ENCODE measurements at places on chromosomes 5 and 9.

- no peak for DNase-seq
These were observed 23.0 kb upstream of the ADAMTS2 start for GRCh38 chr5:179368126-179368805.

DNA sequence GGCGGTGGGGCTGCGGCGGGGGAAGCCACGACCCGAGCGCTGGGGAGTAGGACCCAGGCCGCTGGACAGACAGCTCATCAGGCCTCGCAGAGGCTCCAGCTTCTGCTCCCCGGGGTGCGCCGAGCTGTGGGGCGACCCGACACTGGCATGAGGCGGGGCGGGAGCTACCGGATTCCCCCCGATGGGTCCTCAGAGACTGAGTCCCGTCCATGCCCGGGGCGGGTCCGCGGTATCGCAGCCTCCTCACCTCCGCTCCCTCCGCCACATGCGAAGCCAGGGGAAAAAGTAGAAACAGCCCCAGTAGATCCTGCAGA lies 2.6 kb upstream of the CCL27 start:
- DNase-seq: no peak

DNA sequence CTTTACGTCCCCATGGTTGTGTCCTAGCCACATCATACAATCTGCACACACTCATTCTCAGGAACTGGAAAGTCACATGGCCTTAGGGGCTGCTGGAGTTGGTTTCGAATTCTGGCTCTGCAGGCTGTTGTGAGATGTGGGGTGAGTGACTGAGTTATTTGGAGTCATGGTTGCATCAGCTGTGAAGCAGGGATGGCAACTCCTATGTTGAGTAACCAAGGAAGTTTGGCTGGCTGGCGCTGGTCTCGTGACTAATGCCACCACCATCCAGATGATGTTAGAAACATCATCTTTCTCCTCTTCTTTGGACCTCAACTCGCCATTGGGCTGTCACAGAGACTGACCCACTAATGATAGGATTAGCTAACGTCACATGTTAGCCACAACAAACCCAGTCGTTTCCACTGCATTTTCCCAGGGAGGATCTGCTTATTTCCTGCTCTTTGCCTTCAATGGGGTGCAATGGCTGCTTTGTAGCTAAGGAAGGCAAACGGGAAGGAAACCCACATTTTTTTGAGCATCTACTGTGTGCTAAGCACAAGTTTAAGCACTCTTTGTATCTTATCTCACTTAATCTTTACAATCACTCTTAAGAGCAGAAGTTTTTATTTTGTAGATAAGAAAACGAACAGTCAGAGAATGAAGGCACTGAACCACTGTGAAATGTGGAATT lies 78.1 kb upstream of the UBTD2 start:
- no peak for DNase-seq

GRCh38 chr5:168104811-168105481 lies 186.5 kb upstream of the WWC1 start:
- DNase-seq: no peak

- no peak for DNase-seq
These were observed 57.7 kb upstream of the MAMDC2 start for GRCh38 chr9:69985971-69986370.

DNA sequence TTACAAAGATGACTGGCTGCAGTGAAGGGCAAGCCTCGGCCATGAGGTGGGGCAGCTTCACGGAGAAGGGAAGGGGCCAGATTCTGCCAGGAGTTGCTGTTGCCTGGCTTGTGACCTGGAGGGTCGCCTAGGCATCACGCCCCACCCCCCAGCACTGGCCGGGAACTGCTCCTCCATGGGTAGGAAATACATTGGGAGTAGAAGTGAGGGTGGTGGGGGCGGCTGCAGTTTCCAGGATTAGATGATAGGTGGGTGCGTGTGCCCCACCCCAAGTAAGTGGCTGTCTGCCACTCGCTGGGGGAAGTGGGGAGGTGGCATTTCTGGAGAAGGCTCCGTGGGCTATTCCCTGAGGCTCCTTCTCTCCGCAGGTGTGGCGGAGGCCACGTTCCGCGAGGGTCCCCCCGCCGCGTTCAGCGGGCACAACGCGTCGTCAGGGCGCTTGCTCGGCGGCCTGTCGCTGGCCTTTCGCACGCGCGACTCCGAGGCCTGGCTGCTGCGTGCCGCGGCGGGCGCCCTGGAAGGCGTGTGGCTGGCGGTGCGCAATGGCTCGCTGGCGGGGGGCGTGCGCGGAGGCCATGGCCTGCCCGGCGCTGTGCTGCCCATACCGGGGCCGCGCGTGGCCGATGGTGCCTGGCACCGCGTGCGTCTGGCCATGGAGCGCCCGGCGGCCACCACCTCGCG lies 16.9 kb downstream of the CRB2 start:
- no peak for DNase-seq

GRCh38 chr5:115388240-115388639 lies 91.8 kb upstream of the CCDC112 start:
- no peak for DNase-seq

GRCh38 chr5:111643499-111643898 lies 113.5 kb downstream of the NREP start:
- no peak for DNase-seq

GRCh38 chr9:130755377-130756007 lies 61.9 kb downstream of the EXOSC2 start:
- no peak for DNase-seq

DNA sequence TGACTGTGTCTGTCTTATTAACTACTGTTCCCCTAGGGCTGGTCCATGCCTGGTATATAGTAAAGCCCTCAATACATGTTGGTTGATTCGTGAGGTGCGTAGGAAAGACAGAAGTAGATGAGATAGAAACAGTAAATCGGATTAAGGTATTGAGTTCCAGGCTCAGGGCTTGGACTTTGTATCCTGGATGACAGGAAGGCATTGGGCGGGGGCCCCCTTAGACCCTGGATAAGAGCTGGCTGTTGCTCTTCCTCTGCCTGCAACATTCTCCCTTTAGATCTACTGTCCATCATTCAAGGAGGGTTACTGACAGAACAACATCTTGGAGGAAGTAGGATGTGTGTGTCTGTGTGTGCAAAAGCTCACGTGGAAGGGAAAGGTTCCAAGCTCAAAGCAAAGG lies 31.2 kb upstream of the CTNNA1 start:
- DNase-seq: no peak

DNA sequence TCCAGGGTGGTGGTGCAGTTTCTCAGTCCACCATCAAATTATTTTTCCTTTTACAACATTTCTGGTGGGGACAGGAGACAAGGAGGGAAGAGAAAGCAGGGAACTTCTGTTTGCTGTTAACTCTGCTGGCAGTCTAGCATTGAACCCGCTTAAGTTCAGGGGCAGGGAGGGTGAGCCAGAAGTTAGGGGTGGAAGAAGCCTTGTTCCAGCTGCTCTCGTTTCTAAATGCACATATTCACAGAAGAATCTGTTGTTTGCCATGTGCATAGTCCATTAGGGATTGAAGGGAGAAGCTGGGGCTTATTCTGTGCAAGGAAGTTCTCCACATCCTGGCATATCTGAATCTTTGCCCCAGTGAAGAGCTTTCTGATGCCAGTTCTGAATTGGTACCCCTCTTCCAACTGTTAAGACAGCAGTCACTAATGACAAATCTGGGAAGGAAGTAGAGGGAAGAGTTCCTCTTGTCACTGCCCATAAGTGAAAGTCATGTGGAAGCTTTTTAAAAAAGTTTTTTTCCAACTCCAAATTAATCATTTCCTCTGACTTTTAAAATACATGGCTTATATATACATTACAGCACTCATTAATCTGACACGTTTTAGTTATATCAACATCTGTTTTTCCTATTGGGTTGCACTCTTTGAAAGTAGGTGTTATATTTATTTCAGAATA lies 32.6 kb upstream of the ACOT12 start:
- DNase-seq: no peak

DNA sequence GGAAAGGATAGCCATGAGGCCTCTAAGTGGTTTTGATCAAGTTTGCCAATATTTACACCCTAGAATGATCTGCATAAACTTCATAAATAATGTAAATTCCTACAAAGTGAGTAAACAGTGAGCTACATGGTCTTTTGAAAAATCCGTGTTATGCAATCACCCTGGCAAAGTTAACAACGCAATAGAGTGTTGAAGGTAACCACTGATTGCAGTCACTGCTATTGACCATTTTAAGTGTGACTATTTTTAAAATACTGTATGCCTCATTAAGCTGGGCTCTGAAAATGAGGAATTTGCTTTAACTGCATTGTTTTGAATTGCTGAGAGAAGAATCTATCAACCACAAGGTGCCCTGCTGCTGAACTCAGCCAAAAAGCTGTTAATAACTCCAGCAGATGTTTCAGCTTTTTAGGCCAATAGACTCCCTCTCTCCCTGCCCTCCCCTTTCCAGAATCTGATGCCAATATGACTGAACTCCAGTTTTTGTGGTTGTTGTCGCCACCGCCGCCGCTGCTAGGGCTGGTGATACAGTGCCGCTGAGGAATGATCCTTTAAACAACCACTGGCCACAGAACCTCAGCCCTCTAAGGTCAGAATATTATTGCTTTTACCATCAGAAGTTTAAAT lies 35.3 kb upstream of the SMARCA2 start:
- DNase-seq: no peak

- DNase-seq: no peak
These were observed 138.6 kb upstream of the PPP2R2B start for GRCh38 chr5:147017191-147017590.

DNA sequence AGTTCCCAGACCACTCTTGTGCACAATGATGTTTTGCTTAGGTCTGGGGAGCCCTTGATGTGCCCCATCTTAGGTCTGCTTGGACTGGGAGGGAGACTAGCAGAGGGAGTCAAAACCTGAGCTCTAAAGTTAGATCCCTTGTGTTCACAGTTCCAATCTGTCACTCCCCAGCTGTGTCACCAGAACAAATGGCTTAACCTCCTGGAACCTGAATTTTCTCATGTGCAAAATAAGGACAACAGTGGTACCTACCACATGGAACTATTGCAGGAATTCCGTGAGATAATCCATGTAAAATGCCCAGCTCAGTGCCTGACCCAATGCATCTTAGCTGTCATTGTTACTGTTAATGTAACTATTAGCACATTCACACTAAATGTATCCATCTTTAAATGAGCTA lies 45.5 kb downstream of the GALNT10 start:
- DNase-seq: no peak

- DNase-seq: no peak
These were observed 197.0 kb downstream of the TRPM3 start for GRCh38 chr9:70924380-70924779.

DNA sequence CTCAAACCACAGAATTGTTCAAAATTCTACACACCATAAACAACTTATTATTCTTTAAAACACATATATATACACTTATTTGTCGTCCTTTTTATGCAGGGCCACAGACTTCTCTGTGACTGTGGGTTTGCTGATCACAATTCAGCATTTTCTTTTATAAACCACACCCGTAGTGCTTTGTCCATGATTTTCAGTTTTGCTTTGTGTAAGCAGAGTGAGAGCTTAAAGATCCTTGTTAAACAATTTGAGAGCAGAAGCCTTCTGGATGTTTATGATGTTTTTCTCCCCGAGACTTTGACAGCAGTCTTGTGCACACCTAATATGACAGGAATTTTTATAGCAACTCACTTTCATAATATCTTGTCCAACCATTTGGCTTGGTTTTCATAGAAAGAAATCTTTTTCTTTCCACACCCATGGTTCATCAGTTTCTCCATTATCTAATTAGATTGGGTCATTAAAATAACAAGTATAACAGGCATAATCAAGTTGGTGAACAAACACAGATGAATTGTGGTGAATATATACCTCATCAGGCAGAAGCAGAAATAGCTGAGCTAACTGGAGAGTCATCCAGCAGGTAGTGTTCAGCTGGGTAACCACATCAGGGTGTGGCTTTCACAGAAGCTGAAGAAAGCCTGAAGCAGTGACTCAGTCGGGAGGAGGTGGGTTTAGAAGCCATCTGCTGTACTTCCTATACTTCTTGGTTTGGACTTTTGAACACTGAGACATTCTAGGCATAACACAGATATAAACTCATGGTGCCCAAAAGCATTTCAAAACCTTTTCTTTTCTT lies 232.8 kb downstream of the DOCK8 start:
- peak; percentile 82 for DNase-seq

- DNase-seq: no peak
These were observed 139.7 kb downstream of the SEC61B start for GRCh38 chr9:99361817-99362216.

DNA sequence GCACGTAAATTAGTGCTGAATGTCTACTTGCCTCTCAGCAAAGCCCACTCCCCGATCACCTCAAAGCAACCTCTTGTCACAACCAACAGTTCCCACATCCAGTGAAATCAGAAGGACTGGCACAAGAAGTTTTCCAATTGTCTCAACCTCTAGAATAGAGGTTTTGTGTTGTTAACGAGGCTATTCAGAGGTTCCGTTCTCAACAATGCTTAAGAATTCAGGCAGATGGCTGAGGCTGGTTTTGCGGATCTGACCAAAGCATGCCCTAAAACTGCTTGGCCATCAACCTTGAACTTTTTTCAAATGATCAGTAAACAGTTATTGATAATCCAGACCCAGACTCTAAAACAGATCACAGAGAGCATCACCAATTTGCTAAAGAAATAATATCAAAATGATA lies 52.9 kb downstream of the MAPKAP1 start:
- no peak for DNase-seq

- no peak for DNase-seq
These were observed 52.4 kb upstream of the SYNPO start for GRCh38 chr5:150587856-150588595.

GRCh38 chr5:81556809-81557208 lies 162.9 kb upstream of the ACOT12 start:
- DNase-seq: no peak

DNA sequence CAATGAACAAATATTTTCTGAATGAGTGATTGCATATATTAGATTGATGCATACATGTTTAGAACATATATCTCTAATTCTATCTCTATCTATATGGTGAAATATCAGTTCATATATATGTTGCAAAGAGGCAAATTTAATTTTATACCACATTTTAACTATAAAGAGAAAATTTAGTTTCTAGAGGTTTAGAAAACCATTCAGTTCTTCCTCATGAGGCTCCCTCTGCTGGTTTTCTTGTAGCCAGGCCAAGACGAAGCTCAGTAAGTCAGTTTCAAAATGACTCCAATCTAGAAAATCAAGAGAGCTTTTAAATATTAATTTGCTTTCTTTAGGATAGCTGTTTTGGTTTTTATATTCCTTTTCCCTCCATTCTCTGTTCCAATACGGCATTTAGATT lies 312.1 kb downstream of the TMEM232 start:
- no peak for DNase-seq

GRCh38 chr9:98280574-98280973 lies 25.1 kb upstream of the TBC1D2 start:
- no peak for DNase-seq

- DNase-seq: no peak
These were observed 648.5 kb downstream of the MTRR start for GRCh38 chr5:8517456-8517855.

DNA sequence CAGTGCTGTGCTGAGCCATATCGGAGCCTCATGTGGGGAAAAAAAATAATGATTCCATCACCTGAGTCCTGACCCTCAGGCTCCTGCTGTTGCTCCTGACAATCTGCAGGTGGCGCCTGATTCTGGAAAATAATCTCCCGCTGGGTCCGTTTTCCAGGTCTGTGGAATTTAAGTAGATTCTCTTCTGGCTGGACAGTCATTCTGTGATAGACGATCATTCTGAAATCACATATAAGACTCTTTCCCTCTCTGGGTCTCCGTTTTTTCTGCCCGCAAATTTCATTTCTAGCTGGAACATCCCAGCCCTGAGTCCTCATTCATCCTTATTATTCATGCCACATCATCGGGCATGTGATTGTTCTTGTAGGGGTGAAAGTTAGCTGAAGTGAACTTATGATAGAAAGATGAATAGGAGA lies 22.1 kb upstream of the STXBP1 start:
- no peak for DNase-seq
